ENCODE measurements at places on chromosomes 11 and 22.
A peak's percentile ranks its signal among the peaks of the same experiment; 100 is the strongest.

DNA sequence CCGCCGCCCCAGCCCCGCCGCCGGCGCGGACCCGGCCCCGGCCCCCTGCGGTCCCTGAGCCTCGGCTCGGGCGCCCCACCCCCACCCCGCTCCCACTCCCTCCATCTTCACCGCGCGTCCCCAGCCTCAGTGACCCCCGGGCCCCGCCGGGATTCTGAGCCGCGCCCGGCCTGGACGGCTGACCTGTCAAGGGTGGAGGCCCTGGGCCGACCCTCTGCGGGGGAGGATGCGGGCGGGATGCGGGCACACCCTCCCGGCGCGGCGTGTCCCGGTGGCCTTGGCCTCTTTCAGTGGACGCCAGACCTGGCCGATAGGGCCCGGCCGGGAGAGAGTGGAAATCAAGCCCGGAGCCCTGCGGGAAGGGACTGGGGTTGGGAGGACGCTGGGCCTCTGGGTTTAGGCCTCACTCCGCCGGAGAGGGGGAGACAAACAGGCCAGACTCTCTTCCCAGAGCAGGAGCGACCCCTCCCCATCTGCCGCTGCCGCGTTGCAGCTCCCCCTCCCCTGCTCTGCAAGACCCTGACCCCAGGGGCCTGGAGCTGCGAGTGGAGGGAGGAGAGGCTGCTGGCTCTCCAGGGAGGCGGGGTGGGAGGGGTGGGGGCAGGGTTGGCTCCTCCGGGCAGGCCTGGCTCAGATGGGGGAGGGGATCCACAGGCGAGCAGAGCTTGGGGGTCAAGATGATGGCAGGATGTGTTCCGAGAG lies 525 bp downstream of the MAPK8IP2 start:
- no peak for DNase-seq

DNA sequence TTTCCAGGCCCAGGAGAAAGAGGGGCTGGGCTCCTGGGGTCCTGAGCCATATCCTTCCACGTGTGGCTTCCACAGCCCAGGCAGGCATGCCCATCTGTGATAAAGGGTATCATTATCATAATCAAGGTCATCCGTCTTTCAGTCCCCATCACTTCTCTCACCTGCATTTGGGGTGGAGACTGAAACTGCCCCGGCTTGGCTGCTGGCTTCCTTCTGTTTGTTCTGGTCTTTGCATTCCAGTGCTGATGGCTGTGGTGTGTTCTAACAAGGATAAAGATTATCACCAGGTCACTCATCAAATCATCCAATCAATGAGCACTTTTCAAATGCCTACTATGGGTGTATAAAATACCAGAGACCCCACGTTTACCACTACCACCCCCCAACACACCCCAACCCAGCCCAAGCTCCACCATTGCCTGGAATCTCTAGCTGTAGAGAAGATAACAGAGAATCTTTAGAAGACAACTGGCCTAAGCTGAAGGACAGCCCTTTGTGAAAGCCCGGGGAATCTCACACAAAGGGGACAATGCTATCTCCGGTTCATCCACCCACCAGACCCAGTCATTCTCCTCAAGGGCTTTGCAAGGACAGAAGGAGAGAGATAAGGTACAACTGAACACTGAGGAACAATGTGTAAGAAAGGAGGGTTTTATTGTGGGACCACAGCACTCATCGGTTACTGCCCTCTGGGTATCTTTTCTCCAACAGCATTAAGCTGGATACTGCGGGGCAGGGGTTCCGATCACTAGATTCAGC lies 54.9 kb downstream of the AHNAK start:
- DNase-seq, result no peak

DNA sequence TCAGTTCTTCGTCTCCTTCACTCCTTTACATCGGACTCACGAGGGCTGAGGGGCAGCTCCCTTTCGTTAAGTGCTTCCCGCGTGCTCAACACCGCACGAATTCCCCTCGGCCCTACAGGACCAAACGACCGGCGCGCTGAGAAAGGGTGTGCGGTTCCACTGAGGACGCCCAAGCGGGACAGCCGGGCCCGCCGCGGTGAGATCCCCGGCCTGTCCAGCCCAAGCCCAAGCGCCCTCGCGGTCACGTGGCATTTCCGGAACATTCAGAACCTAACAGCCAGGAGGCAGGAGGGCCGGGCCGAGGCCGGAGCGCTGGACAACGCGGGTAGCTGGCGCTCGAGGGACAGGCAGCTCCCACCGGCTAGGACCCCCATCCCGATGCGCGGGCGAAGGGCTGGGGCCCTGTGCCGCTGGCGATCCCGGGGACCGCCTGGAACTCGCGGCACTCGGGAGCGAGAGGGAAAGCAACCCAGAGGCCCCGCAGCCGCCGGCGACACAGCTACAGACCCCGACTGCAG lies 737 bp upstream of the STIP1 start:
- DNase-seq, result peak; percentile 91

DNA sequence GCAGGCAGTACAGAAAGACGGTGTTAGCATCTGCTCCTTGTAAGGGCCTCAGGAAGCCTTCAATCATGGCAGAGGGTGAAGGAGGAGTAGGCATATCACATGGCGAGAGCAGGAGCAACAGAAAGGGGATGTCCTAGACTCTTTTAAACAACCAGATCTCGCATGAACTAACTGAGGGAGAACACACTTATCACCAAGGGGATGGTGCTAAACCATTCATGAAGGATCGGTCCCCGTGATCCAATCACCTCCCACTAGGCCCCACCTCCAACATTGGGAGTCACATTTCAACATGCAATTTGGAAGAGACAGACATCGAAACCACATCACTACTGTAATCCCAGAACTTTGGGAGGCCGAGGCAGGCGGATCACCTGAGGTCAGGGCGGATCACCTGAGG lies 39.9 kb upstream of the LIPT2 start:
- no peak for DNase-seq

GRCh38 chr11:19670030-19670791 lies 42.4 kb upstream of the NAV2 start:
- peak; percentile 88 for DNase-seq

GRCh38 chr11:13682212-13682611 lies 13.7 kb downstream of the FAR1 start:
- peak; percentile 8 for DNase-seq

GRCh38 chr11:128621601-128622501 lies 34.5 kb upstream of the ETS1 start:
- DNase-seq, result peak; percentile 95

- no peak for DNase-seq
Measured at GRCh38 chr11:43936076-43936475, 6.4 kb upstream of the C11orf96 start.

DNA sequence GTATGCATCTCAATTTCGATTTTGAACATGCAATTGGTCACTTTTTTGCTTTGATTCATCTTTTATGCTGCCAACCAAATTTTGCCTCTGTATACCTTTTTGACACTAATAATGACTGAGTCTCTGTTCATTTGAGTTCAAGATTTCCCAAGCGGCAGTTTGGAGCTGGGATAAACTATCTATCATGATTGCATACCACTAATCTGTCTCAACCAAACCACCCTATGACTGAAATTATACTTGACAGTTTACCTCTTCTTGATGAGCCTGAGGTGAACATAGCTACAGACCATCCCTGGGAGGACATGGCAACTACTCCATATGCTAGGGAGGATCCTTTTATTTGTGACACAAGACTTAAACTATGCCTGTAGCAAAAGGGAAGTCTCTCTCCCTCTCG lies 146.2 kb downstream of the PAX6 start:
- no peak for DNase-seq

- DNase-seq, result peak; percentile 16
Measured at GRCh38 chr11:121437018-121437685, 15.0 kb upstream of the SORL1 start.

GRCh38 chr22:48575618-48576332 lies 1251.9 kb downstream of the BRD1 start:
- no peak for DNase-seq

- no peak for DNase-seq
Measured at GRCh38 chr22:50299785-50300619, 7.4 kb downstream of the PLXNB2 start.

DNA sequence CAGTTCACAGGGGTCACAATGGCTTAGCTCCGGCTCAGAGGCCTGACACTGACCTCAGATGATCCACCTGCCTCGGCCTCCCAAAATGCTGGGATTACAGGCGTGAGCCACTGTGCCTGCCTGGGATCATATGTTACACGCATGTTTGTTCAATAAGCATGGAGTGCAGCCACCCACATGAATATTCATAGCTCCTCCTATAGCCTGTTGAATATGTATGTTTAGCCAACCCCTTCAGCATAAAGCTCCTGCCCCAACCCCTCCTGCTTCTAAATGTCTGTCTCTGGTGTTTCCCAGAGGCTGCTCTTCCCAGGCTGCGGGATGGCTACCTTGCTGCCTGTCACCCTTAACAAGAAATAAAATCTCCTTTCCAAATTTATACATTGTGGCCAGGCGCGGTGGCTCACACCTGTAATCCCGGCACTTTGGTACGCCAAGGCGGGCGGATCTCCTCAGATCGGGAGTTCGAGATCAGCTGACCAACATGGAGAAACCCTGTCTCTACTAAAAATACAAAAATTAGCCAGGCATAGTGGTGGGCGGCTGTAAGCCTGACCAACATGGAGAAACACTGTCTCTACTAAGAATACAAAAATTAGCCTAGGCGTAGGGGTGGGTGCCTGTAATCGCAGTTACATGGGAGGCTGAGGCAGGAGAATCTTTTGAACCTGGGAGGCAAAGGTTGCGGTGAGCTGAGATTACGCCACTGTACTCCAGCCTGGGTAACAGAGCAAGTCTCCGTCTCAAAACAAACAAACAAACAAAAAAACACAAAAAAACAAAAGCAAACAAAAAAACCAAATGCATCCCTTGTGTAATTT lies 1.1 kb upstream of the APOBEC3F start:
- DNase-seq, result no peak

DNA sequence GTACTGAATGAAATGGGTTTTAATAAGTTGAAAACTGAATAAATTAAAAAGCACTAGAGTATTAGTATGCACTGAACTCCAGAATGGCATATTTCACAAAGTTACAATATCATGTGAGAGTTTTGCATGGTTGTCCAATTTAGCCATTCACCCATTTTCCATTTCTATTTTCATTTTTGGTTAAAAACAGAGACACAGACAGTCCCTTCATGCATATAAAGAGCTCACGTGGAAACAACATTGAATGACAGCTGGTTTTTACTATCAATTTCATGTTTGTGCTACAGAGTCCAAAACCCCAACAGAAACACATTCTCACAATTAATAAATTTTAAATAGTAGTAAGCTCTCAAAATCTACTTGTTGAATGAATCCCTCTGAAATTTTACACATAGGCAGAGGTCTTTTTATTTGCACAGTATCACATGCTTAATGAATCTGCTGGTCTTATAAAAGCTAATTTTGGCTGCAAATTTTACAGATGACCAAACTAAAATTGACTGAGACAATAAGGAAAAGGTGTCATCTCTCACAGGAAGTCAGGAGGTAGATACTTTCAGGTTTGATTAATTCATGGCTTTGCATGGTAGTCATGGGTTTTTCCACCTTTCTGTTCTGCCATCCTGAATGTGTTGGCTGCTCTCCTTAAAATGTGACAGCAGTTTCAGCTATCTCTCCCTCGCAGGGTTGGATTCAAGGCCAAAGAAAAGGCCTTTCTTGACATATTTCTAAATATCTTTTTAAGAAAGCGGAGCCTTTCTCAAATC lies 20.6 kb upstream of the DDI1 start:
- DNase-seq, result no peak

DNA sequence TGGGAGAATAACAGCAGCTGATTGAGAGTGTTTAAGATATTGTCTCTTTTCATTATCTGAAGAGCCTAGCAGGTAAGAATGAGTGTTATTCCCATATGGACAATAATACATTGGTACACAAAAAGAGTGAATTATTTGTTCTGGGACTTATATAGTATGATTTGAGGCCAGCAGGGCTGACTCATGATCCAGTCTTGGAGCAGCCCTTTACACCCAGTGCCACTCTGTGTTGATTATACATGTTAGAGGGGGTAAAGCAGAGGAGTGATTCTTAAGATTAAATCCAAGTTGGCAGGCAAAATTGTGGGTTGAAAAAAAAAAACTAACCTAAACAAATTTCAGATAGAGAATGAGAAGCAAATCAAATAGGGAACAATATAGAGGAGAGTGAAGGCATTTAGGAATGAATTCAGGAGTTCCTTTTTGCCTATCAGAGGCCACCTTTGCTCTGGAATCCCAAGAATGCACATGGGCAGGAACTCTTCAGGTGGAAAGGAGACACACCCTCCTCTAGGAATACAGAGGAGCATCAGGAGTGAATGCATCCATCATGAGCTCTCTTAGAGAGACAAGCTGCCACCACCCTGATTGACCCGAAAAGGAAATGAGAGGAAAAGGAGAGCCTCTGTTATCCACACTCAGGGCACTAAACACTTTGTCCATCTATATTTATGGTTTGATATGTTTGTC lies 19.2 kb upstream of the MRGPRX1 start:
- no peak for DNase-seq

GRCh38 chr11:103773059-103773458 lies 263.4 kb upstream of the DDI1 start:
- DNase-seq, result peak; percentile 90

DNA sequence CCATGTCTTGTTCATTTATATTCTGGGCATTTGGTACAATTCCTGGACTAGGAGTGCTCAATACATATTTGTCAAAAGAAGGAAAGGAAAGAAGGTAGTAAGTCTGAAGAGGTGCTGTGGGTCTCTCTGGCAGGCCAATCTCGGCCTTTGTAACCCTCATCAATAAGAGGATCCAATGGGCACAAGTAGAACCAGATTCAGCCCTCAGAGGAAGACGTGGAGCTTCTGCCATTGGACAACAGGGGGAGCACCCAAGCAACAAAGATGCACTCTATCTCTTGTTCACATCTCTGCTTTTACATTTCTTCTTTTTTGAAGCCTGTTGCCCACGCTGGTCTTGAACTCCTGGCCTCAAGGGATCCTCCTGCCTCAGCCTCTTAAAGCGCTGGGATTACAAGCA lies 2.2 kb upstream of the VPS11 start:
- DNase-seq, result peak; percentile 53

DNA sequence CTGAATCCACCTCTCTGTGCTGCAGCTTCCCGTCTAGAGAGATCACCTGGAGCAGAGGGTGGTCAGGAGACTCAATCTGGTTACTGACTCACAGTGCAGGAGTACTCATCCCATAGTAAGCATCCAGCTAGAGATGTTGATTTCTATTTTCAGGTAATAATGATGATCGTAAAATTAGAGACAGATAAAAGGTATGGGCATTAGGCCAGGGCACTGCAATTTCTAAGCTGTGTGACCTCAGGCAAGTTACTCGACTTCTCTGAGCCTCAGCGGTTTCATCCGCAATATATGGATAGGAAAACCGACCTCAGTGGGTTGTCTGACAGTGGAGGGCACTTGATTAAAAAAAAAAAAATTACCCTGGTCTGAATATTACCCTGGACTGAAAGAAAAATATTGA lies 13.8 kb upstream of the SAMM50 start:
- DNase-seq, result no peak

DNA sequence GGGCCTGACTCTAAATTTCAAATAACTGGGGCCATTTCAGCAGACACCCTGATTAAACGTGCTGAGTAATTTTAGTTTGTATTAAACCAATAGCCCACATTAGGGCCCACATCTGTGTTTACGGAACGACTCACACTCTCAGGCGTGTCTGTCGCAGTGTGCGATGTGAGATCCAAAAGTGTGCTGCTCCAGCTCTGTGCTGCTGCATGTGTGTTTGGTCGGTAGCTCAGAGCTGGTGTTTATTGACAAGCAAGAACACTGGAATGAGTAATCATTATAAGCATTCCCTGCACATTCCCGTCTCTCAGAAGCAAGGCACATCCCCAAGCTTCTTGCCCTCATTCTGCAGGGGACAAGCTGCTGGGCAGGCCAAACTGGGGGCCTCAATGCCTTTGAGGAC lies 7.8 kb downstream of the OPCML start:
- no peak for DNase-seq

GRCh38 chr11:83219095-83219494 lies 25.6 kb downstream of the ANKRD42 start:
- DNase-seq, result peak; percentile 6
